ENCODE measurements at places on chromosomes 1 and 21.

DNA sequence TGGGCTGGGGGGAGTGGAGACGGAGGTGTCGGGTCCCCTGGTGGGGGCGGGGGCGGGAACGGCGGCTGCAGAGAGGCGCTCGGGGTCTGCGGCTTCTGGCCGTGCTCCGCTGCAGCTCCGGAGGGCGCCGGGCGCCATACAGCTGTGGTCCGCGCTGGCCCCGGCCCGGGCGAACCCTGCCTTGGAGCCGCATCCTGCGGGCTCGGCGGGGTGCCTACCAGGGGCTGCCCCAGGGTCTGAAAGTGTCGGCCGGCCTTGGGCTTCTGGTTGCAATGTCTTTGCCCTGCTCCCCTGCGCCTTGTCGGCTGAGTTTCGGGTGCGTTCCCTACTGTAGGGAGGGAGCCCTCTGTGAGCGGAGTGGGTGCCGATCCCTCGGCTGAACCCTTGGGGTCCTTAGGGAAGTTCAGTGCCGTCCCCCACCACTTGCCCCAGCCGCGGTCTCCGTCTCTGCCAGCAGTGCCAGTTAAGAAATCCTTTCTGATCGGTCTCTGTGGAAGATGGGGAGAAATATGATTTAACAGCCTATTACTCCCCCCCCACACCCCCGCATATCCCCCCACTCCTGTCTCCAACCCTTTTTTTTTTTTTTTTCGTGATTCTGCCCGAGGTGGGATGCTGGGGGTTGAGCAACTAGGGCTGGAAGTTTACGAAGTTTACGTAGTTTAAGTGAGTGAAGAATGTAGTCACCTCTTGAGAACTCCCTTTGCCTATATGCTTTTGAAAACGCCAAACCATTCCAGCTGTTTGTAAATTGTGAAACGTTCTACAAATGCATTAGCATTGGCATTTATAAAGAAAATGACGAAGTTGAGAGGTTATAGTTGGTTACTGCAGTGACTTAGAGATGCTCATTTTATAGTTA is 588 bp downstream of the NEXN start:
- peak; percentile 77 for ATAC-seq

DNA sequence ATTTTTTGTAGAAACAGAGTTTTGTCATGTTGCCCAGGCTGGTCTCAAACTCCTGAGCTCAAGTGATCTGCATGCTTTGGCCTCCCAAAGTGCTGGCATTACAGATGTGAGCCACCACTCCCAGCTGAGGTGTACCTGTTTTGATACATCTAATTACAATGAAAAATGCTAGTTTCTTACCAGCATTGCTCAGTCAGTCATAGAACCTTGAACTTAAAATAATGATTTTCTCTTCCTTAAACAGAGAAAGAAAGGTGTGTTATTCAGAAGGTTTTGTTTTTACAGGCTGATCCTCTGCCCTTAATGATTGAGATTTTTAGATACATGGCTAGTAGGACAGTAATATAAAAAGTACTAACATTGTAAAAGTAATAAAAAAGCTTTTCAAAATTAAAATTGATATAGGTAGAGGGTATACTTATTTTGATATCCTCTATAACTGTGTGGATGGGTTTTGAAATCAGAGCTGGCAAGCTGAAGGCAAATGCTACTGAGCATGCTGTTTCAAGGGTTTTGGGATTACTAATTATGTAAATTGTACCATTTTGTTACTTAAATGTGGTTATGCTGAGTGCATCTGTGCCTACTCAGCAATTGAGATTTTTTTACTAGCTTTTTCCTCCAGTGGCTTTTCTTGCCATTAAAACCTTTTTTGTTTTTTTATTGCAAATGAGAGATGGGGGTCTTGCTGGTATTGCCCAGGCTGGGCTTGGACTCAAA is 16.1 kb downstream of the PRRC2C start:
- ATAC-seq: no peak

GRCh38 chr1:186605762-186606350 is 74.4 kb downstream of the PTGS2 start:
- peak; percentile 97 for ATAC-seq

DNA sequence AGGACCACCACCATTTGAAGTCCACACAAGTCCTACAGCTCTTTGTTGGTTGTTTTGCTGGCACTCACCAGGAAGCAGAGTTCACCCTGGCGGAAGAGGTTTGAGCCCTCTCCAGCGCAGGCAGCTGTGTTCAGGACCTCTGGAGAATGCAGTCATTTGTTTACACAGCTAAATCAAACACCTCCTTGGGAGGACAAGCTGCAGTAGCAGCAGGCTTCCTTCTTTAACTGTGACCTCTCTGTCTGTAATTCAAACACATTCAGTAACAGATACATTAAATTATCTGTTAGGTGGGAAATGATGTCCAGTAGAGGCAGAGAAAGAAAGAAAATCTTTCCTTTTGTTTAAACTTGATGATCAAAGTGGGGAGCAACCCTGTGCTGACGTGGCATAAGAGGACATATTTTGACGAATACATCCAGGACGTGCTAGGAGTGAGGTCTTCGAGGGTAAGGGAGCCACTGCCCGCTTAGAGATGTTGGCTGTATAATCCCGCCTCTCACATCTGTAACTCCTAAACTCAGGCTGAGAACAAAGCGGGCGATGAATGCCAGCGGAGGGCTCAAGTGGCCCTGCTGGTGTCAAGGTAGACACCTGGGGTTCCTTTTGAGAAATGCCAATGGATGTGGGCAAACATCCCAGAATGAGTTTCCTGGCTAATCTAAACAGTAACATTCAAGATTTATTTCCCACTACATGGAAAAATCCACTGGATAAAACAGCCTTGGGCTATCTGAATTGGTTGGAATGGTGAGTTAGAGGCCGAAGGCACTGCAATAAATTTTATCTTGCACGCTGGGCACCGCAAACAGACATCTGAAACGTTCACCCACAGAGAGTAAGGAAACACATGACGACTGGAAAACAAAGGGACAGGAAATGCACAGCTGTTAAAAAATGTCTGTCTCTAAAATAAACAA is 51.7 kb downstream of the ABCA4 start:
- ATAC-seq: no peak

DNA sequence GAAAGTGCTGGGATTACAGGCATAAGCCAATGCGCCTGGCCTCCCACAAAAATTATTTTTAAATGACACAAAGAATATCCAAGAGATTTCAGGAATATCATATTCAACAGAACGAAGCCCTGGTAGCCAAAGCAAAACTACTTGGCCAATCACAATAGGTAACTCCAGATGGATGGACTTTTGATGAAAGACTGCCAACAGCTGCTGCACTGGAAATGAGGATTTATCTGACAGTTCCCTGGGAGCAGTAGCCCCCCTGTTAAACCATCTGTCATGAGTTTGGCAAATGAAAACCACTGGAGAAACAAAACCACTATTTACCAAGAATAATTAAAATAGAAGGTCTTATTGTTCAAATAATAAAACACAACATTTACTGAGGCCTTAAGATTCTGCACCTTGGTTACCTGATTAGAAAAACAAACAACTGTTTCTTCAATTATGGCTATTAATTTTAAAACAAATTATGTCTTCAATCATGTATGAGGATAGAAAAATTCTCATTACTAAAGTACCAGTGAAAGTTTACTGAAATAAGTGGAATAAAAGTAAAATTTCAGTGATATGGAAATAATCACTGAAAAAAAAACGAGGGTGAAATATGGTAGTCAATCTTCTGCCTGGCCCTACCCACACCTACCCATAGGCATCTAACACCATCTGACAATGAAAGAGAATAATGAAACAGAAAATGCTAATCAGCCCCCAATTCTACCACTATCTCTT is 34.3 kb upstream of the PSMG1 start:
- ATAC-seq: no peak

GRCh38 chr21:41852151-41852928 is 26.8 kb downstream of the PRDM15 start:
- no peak for ATAC-seq

DNA sequence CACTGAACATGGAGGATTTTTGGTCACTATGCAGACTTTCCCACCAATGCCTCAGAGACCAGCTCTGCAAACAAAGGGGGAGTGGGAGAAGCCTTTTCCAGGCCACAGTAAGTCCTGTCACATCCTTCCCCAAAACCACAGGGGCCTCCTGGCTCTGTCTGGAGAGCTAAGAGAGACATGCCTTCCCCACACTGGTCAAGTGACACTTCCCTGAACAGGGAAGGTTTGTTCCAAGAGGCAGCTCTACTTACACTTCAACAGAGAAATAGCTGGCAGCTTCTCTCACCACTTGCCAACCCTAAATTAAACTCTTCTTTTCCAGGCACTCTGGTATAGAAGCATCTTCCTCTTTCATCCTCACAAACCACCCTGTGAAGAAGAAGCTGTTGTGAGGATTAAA is 39.7 kb downstream of the EDN2 start:
- ATAC-seq: no peak

GRCh38 chr21:41779659-41780058 is 12.8 kb upstream of the RIPK4 start:
- no peak for ATAC-seq

DNA sequence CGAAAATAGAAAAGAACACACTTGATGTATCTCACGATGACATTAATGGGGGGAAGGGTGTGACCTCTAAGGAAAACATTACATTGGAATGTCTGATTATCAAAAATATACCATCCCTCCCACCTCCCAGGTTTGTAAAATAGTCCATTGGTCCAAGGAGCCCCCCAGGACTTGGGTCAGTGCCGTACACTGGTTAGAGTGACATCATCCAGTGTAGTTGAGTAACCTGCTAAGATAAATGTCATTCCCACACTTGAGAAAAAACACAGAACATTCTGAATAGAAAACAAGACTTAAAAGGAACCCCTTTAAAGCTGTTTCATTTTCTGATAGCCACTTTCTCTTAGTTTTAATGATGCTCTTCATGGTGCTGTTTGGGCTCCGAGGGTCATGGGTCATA is 15.2 kb downstream of the DDX20 start:
- ATAC-seq: no peak

DNA sequence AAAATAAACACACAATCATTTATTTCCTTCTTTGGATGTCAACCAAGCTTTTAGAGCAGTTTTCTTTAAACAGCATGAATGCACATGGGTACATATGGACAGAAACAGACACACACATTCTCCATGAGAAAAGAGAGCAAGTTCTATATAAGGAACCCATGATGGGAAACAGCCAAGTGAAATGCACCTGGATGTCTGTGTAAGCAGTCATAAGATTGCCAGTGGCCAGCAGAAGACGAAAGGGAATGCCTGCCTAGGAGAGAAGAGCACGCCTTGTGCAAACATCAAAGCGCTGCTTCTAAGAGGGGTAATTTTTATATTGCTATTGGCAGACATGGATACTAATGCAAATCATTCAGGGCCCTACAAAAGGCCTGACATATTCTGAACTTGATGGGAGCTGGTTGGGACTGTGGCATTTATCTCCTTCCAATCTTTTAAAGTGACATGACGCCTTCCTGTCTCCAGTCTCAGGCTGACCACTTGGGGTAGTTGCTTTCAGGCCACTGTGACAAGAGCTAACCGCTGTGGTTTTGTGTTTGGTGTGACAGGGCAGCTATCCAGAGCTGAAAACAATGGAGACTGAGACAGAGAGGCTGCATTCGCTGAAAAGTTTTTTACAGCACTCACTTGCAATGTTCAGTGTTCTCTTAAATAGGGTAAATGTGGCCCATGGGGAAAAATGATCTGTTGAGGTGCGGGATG is 75.0 kb upstream of the DPT start:
- no peak for ATAC-seq
